ENCODE measurements at places on chromosomes 1 and 21.

DNA sequence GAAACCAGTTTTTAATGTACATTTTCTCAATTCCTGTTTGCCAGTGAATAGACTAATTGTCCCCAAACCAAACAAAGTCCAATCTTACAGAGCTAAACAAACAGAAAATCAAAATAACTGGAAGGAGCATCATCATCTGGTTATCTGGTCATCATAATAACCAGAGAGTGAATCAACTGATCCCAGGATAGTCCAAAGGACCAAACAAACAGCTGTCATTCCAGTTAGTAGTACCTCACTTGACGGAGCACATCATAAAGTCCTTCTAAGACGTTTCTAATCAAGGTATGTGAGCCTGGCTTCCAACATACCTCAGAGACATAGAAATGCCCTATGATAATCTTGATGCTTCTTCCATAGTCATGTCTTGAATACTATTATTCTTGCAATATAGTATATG, 240.5 kb downstream of the LTN1 start:
- DNase-seq = no peak

GRCh38 chr1:168672278-168672677, 56.7 kb downstream of the DPT start:
- no peak for DNase-seq

DNA sequence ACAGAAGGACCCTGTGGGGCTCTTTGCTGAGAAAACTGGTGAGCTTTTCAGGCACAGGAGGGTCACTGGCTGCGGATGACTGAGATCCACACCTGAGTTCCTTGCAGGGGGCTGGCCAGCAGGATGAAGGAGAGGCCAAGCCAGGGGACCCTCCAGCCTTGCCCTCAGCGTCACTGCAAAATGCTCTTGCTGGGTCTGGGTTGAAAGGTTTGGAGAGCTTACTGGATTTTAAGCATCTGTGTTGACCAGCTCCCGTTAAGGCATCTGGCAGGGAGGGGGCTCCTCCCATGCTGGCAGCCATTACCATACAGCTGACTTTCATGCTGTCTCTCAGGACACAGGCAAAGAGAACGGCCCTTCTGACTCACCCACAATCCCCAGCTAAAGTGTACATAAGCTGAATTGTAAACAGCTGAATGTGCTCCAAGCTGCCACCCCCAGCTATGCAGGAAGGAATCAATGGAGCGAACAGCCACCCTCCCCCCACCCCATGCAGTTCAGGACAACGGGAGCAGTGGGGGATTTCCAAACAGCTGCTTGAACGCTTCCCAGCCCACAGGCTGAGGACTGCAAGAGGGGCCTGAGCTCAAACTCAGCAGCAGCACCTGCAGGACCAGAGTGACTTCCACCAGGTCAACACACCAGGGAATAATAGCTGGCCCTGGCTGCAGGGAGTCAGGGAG, 21.3 kb upstream of the A3GALT2 start:
- peak; percentile 87 for DNase-seq

GRCh38 chr1:203273206-203273868, 32.0 kb upstream of the BTG2 start:
- peak; percentile 81 for DNase-seq

GRCh38 chr1:149963358-149963757, 26.7 kb upstream of the MTMR11 start:
- DNase-seq = no peak

DNA sequence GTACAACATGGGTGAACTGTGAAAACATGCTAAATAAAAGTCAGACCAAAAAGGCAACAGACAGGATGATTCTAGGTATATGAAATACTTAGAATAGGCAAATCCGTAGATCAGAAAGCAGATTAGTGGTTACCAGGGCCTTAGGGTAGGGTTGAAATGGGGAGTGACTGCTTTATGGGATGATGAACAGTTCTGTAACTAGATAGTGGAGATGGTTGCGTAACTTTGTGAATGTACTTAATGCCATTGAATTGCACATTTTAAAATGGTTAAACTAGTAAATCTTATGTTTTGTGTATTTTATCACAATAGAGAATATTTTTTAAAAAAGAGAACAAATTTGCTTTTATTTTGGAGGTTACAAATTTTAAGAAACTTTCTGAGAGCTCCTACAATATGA, 17.4 kb downstream of the ZNF326 start:
- no peak for DNase-seq

DNA sequence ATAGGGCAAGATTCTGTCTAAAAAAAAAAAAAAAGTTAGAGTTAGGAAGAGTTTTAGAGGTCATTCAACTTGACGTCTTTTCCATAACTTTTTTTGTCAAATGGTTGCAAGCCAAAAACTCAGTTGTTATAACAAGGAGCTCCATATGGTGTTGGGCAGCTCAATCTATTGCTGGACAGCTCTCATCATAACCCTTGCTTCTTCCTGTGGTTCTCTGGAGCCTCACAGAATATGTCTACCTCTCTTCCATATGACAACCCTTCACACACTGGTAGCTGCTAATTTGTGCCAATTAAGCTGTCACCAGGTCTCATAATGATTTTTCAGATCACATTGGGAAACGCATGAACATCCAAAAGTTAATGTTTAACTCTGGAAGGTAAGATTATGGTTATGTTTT, 57.8 kb upstream of the SLC16A1 start:
- DNase-seq = no peak

All from dermis microvascular lymphatic vessel endothelial cell (primary cell).